ENCODE measurements at places on chromosomes 6 and 20. TPM values are rescaled to one million over a fixed set of nuclear protein-coding genes. Genes with fewer than 3 reads are reported as not detected.

Gene GJA10
- polyA plus RNA-seq, result not detected

Gene MUC21
- not detected for polyA plus RNA-seq

Gene LY86
- 2.3 TPM for polyA plus RNA-seq

Gene SNX21
- polyA plus RNA-seq, result 17.4 TPM

Gene PDE10A
- 9.0 TPM for polyA plus RNA-seq

Gene CCN6
- 0.38 TPM for polyA plus RNA-seq

Gene CD40
- 21.5 TPM for polyA plus RNA-seq

Gene CCN2
- 193 TPM for polyA plus RNA-seq

DNA sequence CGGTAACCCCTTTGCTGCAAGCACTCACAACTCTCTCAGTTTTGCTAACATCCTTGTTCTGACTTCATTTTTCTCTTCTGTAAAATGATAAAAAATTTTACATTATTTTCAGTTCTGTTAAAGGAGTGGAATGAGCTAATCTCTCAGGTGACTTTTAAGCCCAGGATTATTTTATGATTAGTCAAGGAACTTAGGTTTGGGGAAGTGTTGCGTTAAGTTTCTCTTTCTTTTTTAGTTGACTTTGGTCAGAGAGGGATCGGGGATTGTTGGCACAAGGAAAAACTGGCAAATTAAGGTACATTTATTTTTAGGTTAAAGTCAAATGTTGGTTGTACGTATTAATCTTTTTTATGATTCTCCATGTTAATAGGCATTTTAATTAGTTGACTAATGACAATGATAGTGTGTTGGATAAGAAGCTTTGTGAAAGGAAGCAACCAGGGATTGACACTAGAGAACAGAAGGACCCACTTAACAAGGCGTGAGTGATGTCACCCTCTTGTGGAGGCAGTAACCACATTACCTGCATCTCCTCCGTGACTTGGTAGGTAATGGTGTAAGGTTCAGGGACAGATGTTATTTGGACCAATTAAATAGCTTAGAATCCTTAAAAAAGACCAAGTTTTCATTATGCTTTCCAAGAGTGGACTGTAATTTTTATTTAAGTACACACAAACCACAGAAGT is 31.6 kb downstream of the CD83 start:
- DNase-seq, result no peak

DNA sequence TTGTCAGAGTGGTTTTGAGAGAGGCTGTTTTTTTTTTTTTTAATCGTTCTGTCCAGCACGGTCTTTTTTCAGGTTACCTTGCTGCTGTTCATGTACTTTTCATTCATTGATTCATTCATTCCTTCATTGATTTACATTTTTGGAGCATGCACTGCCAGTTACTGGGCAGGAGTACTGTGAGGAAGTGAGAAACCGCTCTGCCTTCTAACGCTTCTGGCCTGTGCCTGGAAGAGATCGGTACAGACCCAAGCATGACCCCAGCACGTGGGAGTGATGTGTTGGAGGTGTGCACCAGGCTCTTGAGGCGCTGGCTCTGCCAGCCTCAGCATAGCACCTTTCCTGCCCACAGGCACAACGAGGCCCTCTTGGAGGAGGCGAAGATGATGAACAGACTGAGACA is 9.1 kb downstream of the RIPK1 start:
- DNase-seq, result no peak

DNA sequence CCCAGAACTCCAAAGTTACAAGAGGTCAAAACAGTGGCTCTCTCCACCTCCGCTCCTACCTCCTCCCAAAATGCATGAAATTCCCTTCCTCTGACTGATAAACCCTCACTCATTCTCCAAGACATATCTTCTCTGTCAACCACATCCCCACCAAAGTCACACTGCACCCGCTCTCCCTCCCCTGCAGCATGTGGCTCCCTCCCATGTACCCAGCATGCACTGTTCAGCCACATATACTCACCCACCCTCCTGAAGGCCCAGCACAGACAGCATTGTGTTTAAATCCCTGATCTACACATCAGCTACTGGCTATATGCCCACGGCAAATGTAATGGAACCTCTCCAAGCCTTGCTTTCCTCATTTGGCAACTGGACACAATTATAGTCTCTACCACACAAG is 5.5 kb upstream of the POU5F1 start:
- peak; percentile 38 for DNase-seq

DNA sequence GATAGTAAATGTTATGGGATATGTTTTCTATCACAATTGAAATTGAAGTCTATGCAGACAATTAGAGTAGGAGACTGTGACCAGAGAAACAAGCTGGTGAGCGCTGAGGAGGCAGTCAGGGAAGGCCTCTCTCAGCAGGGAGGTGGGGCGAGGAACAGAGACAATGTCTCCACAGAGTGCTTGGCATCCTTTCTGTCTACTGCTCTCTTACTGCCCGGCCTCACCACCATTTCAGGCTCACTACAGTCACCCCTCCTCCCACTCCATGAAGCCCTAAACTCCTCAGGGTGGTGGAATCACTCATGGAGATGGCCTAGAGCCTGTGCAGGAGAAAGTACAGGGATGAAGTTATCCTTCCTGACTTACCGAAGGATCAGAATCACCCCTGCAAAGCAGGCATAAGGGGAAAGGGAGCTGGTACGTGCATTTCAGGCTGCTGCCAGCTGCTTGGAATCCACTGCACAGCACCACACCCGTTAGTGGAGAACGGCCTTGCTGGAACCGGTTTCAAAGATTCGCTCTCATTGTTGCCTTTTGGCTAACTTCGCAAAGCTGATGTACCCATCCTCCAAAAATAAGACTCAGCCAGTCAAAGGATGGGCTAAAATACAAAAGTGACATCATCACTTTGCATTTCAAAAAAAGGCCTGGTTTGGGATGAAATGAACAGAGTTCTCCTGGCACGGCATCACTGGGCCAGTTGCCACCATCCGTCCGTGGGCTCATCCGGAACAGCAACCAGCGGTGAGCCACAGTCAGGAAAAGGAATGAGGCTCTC is 67.3 kb downstream of the SLC22A23 start:
- DNase-seq, result no peak

DNA sequence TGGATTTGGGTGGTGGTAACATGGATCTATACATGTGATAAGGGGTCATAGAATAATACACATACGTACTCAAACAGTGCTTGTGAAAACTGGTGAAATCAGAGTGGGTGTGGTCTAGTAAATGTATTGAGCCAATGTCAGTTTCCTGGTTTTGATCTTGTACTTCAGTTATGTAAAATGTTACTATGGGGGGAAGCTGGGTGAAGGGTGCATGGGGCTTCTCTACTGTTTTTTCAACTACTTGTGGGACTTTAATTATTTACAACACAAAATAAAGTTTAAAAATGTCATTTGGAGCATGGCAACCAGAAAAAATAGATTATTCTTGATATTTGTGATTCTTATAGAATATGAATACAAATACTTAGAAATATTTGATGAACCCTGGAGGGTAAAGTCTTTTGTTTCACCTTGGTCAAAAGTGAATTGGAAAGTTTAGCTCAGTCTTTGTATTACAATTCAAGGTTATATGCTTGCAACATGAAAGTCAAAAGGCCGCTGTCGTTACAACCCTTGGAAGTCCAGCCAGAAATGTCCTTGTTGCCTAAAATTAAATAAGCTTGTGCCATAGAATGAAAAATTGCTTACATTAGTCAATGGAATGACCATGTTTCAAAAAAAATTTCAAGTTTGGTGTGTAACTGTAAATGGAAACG is 74.1 kb downstream of the TXNDC5 start:
- no peak for DNase-seq

- DNase-seq, result no peak
Measured at GRCh38 chr6:136466777-136467176, 83.4 kb downstream of the MAP7 start.

- peak; percentile 7 for DNase-seq
Measured at GRCh38 chr6:10720265-10720959, 2.5 kb upstream of the TMEM14C start.

DNA sequence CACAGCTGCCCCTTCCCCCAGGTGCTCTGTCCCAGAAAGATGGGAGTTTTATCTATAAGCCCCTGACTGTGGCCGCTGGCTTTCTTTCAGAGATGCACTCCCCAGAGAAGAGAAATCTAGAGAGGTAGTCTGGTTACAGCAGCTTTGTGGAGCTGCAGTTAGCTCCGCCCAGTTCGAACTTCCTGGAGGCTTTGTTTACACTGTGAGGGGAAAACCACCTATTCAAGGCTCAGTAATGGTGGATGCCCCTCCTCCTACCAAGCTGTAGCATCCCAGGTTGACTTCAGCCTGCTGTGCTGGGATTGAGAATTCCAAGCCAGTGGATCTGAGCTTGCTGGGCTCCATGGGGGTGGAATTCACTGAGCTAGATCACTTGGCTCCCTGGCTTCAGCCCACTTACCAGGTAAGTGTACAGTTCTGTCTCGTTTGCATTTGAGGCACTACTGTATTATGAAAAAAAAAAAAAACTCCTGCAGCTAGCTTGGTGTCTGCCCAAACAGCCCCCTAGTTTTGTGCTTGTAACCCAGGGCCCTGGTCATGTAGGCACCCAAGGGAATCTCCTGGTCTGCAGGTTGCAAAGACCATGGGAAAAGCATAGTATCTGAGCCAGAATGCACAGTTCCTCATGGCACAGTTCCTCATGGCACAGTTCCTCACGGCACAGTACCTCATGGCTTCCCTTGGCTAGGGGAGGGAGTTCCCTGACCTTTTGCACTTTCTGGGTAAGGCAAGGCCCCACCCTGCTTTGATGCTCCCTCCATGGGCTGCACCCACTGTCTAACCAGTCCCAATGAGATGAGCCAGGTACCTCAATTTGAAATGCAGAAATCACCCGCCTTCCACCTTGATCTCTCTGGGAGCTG is 275.0 kb downstream of the CENPW start:
- no peak for DNase-seq

DNA sequence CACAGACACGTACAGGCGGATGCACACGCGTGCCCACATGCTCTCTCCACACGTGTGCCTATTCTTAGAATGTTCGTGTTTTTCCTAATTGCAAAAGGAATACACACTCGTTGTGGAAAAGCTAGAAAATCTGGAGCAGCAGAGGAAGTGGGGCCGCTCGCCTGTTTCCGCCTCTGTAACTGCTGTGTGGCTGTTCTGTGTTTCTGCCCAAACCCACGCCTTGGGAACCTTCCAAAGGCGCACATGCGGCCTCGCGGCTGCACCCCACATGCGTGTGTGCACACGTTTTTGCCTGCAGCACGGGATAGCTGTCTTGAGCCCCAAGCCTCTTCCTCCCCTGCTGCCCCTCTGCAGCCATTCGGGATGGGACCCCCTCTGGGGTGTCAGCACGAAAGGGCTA is 12.2 kb downstream of the SLC17A9 start:
- no peak for DNase-seq

DNA sequence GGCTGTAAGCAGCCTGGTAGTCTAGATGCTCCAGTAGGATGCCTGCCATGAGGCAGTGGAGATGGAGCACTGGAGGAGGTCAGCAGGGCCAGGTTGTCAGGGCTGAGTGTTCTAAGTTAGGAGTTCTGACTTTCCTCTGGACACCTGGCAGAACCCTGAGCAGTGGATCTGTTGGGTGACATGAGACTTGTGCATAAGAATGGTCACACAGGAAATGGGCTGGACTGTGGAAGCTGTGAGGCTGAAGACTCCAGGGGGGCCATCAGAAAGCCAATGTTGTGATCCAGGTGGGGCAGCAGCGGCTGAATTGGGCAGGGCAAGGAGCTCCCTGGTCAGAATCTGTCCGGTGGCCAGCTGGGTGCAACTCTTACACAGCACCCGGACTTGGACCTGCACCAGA is 23.9 kb upstream of the C20orf203 start:
- no peak for DNase-seq

- DNase-seq, result no peak
Measured at GRCh38 chr20:57698867-57699275, 10.9 kb downstream of the PMEPA1 start.

- DNase-seq, result no peak
Measured at GRCh38 chr20:32067234-32067821, 15.3 kb downstream of the HCK start.

DNA sequence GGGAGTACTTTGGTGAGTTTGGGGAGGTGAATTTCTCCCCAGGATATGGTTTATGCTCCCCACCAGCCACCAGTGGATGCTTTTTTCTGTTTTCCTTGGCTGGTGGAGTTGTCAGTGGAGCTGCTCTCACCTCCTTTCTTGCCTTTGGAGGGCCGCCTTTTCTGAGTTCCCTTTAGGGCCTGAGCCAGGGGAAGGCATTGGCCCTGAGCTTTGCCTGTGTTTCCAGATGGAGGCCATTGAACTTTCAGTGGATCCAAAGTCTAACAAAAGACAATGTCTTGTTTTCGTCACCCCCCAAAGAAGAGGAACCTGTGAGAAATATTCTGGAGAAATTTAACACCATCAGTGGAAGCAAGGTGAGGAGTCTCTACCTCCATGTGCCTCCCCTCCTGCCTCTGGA is 4.4 kb upstream of the TMEM14A start:
- DNase-seq, result no peak

DNA sequence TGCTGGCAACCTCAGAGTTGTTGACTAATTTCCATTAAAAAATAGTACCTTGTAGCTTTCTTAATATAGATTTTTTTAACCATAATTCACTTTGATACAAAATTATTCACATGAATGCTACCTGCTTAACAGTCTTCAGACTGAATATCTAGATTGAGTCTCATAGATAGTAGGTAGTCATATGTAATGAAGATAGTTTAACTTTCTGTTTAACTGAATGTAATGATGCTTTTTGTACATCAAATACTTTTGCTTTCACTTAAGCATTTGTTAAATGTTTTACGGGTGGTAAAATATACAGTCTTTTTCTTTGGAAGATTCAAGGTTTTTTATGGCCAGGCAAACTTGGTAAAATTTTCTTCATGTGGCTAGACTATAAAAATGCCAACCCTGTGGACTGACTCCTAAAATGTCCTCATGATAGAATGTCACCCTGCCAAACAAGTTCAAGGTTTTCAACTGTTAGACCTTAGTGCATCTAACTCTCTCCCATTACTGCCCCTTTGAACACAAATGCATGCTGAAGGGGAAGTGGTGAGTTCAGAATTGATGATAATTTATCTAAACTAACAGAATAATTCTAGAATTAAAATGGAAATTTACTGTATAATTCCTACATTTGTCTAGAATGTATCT is 16.4 kb downstream of the TBPL1 start:
- no peak for DNase-seq

GRCh38 chr6:106136845-106137244 is 50.7 kb downstream of the PRDM1 start:
- no peak for DNase-seq

DNA sequence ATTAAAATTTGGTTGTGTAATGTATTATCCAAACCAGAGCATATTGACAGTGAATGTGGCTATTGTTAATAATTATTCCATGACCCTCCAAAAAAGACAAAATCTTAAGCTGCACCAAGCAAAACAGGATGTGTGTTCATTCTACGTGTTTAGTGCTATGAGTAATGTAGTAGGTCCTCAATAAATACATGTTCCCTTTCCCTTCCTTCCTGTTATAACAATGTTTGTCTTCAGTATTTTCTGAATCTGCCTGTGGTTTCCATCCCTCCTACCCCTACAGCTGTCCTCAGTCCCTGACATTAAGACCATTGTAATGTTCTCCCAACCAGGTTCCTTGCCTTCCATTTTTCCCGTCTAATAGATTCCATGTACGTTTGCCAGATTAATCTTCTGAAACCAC is 163.8 kb downstream of the AIG1 start:
- no peak for DNase-seq
